ENCODE measurements at places on chromosomes 2 and 18.

DNA sequence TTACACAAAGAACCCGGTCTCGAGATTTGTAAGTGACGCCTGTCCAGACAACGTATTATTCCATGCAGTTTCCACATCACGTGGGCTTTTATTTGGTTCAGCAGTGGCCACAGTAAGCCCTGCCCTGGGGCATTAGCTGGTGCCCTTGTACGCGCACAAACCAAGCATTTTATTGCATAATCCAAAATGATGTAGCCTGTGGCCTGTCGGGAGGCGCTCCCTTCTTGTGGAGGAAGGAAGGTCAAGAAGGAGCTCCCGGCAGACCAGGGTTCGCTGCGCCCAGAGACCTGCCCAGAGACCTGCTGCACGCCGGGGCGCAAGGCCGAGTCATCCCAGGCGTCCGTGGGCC lies 179.6 kb upstream of the ALKAL2 start:
- no peak for DNase-seq

- no peak for DNase-seq
These were observed 2.6 kb downstream of the NAPG start for GRCh38 chr18:10528439-10528838.

- DNase-seq: no peak
These were observed 154.0 kb upstream of the ARL4C start for GRCh38 chr2:234650911-234651310.

- DNase-seq: no peak
These were observed 17.9 kb downstream of the LCT start for GRCh38 chr2:135818937-135819610.

GRCh38 chr2:160582490-160583145 lies 89.0 kb upstream of the RBMS1 start:
- no peak for DNase-seq

- DNase-seq: no peak
These were observed 203.4 kb upstream of the ID2 start for GRCh38 chr2:8478471-8478793.

Data from naive B cell (primary cell).